Effector CD4-positive, alpha-beta T cell (primary cell): ENCODE measurements at places on chromosomes 2 and 18.

GRCh38 chr2:184554736-184555135 is 43.6 kb upstream of the ZNF804A start:
- no peak for DNase-seq

- DNase-seq: no peak
Measured at GRCh38 chr2:56195563-56195962, 11.8 kb downstream of the CCDC85A start.

- no peak for DNase-seq
Measured at GRCh38 chr2:45497355-45497754, 113.7 kb downstream of the SRBD1 start.

DNA sequence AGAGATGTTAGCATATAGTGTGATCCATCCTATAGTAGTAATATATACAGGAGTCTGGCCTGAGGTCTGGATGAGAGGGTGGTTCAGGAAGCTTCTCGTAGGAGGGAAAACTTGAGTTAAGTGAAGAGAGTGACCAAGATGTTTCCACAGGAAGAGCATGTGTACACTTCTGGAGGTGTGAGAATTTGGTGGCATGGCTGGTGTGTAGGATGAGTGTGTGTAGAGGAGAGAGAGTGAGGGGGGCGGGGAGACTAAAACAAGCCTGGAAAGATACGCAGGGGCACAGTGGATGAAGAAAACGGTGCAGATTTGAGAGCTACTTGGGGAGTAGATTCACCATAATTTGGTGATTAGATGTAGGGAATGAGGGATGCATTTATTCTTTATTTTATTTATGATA is 43.5 kb upstream of the CTLA4 start:
- DNase-seq: no peak

DNA sequence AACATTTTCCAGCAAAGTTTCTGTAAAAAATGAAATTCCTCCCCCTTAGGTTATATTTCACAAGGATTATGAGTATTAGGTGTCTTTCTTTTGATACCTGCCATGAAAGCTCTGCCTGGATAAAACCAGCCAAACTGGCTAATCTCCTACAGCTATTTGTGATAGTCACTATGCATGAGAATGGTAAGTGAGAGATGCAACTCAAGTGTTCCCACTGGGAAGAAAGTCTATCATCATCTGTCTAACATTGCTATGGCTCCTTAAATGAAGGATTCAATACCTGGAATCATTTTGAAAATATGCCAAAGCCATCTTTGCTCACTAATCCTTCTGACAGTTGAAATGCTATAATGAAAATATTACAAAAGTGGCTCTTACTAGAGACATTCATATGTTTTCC is 339.9 kb upstream of the LRRTM4 start:
- DNase-seq: no peak

DNA sequence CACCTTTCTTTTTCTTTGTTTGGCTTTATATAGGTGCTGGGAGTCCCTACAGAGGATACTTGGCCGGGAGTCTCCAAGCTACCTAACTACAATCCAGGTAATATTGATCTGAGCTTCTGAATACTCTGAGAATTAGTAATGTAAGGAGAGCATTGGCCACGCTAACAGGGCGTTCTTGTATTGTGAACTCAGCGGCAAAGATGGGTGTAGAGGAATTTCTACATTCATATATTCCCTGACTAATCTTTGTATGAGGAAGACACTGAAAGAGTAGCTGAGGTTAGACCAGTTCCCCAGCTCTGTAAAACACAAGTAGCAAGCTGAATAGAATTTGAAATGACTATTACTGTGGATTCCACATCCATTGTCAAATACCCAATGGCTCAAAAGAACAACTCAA is 48.5 kb downstream of the CDK15 start:
- no peak for DNase-seq

DNA sequence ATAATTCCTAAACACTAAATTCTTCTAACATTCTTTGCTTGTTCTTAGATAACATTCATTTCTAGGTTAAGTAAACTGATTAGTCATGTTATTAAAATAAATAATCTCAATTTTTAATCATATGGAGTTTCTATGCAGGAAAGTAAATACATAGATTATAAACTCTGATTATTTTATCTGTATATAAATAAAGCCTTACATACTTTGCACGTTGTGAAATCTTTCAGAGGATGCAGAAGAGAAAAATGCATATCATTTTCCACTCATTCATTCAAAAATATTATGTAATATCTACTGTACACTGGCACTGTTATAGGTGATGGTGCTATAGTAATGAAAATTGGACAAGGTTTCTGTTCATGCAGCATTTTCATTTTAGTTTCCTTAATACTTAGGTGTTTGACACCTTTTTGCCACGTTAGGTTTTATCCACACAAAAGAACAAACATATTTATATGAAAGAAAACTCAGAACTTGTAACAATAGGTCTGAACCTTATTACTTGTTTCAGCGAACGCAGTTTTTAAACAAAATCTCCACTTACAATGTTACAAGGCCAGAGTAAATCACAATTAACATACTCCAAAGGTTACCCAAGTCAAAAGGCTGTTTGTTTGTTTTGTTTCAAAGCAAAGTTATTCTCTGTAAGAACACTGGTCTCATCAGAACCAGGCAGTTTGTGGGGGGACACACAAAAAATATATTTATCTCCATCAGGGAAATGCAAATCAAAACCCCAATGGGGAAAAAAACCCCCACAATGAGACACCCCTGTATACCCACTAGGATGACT is 27.4 kb downstream of the ADAM17 start:
- no peak for DNase-seq

GRCh38 chr2:191145769-191146471 is 4.9 kb downstream of the STAT4 start:
- DNase-seq: no peak
